Activated T-helper 9 cell treated with anti-CD3 and anti-CD28 coated beads, Interleukin-2, amount 50 U/mL, for 16 hours (primary cell): ENCODE measurements at places on chromosomes 12 and 14.

DNA sequence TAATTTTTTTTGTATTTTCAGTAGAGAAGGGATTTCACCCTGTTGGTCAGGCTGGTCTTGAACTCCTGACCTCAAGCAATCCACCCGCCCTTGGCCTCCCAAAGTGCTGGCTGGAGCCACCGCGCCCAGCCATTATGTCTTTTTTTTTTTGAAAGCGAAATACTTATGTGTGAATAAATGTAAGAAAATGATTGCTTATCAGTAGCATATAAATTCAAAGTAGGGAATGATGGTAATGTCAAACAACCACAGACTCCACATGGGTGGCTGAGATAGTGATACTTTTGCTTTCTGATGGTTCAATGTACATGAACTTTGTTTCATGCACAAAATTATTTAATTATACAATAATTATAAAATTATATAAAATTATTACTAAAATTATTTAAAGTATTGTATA lies 75.8 kb downstream of the PAPLN start:
- no peak for DNase-seq

GRCh38 chr12:108750526-108750925 lies 19.2 kb upstream of the CORO1C start:
- DNase-seq = no peak

GRCh38 chr14:68076451-68076850 lies 256.9 kb downstream of the RAD51B start:
- DNase-seq = no peak

GRCh38 chr12:4227046-4227445 lies 46.5 kb upstream of the CCND2 start:
- DNase-seq = no peak

GRCh38 chr12:127133675-127134335 lies 1133.2 kb upstream of the TMEM132C start:
- no peak for DNase-seq

DNA sequence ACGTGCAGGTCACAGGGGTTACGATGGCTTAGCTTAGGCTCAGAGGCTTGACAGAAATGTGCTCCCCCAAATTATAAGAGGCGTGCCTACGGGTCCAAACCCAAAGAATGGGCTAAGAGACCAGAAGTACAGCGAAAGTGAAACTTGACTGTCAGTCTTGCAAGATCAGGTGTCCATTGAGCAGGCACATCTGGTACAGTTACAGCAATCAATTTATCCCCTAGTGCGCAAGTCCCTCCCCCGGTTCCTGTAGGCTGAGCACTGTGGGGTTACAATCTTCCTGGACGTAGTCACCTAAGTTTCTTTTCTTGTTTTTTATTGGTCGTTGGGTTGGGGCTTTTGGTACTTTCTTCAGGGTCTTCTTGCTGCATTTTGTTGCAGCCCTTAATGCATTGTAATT lies 134.2 kb downstream of the UNC79 start:
- DNase-seq = no peak

DNA sequence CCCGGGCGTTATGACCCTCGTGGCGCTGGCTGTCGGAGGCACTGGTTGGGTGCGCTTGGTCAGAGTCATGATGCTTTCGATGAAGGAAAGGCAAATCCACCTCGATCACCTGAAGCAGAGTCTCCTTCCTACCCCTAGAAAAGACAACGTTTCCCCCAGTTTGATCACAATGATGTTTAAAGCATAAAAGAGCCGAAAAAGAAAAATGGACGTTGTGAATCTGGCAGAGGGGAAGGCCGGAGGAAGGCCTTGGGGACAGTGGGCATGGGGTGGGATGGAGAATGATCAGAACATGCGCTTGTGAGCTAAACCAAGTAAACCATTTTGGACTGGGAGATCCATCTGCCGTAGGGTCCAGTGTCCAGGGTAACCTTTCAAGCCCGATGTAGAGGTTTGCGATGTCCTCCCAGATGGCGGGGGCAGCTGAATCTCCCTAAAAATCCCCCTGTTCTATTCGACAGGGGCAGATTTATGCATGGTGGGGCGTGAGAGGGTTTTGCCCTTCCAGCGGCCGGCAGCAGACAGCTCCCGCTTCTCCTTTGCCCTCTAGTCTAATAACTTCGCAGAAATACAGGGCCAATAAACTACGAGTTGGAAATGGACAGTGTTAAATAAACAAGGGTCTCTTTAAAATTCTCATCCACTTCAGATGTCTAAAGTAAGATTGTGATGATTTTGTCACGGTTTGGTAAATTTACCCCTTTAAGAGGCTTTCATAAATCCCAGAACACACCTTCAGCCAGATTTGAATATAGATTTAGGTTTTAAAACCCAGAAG lies 2.3 kb upstream of the OTX2 start:
- no peak for DNase-seq

DNA sequence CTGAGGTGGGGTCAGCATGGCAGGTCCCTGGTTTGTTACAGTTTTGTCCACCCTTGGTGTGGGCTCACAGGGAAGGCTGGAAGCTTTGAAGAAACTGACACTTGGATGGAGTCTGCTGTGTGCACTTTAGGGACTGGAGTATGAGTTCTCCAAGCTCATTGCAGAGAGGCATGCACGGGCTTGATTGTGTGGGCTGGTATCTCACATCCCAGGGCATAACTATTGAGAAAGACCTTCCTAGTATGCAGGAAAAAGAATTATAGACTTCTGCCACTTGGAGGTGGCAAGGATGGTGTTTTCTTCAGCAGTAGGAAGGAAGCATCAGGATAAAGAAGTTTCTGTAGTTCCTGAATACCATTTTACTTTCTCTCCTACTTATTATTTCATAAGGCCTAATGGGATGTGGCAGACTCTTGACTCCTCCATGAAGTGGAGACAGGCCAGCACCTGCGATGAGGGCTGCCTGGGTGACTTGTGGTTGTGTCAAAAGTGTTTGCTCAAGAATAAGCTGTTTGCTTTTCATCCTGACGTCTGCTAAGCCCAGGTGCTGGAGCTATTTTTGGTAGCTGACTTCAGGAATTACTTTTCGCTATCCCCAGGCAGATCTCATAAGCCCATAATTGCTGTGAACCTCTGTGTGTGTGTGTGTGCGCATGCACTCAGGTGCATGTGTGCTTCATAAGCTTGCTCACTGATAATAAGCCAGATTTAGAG lies 125.8 kb downstream of the KTN1 start:
- DNase-seq = no peak

DNA sequence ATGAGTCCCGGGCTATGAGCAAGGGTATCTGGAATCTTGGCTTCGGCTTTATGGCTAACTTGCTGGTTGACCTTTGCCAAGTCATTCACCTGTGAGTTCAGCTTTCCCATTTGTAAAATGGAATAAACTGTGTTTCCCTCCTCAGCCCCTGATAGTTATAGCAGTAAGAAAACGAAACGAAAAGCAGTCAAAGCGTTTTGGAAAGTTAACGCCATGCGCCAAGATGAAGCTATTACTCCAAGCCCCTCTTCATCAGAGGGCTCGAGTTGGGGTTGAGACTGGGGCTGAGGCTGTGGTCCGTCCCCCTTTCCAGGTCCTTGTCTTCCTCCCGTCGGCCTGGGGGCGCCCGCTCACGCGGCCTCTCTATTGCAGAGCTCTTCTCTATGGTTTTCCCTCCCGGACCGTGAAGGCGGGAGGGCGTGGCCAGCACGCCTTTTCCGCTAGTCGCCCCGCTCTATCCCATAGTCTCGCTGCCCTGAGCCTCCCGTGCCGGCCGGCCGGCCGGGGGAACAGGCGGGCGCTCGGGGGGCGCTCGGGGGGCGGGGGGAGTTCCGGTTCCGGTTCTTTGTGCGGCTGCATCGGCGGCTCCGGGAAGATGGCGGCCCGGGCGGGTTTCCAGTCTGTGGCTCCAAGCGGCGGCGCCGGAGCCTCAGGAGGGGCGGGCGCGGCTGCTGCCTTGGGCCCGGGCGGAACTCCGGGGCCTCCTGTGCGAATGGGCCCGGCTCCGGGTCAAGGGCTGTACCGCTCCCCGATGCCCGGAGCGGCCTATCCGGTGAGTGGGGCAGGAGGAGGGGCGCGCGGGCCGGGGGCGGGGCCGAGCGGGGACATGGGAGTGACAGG lies at the start of gene SMARCD1:
Gene SMARCD1 (plus strand): TSS at position 568 of the 840 bp plus-strand sequence. CDS start 28 bp downstream, at position 596.
- peak; percentile 82 for DNase-seq
